HS-27A (cell line): ENCODE measurements at places on chromosomes 11 and 22.
A peak's percentile ranks its signal among the peaks of the same experiment; 100 is the strongest.

- no peak for DNase-seq
Measured at GRCh38 chr11:27395556-27396258, 32.7 kb upstream of the CCDC34 start.

DNA sequence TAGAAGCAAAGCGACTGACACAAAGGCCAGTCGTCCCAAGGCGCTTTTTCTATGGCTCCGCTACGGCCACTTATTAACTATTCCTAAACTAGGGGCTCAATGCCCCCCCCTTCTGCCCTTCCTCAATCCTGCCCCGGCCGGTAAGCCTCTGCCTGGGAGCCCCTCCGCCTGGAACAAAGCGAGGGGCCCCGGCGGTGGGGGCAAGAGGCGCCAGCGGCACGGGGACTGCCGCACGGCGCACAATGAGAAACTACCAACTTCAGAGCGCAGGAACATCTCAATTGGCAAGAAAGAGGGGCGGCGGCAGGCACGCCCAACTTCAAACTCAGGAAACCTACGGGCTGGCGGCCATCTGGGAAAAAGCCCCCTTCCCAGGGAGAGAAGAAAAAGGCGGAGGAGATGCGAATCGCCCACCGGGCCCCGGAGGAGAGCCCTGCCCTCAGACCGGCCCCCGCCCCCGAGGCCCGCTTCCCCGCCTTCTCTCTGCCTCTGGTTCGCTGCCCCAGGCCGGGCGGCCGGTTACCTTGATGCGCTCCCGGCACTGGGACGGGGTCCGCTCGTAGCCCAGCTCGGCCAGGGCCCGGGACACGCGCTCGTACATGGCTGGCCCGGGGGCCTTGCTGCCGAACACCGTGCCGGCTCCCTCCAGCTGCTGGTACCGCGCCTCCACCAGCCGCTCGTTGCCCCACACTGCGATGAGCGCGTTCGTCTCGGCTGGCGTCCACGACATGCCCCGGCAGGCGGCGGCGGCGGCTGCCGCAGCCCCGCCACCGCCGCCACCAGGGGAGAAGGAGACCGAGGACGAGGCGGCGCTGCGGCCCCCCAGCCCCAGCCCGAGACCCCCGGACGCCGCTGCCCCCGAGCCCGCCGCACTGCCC, 619 bp downstream of the MSANTD2 start:
- no peak for DNase-seq

DNA sequence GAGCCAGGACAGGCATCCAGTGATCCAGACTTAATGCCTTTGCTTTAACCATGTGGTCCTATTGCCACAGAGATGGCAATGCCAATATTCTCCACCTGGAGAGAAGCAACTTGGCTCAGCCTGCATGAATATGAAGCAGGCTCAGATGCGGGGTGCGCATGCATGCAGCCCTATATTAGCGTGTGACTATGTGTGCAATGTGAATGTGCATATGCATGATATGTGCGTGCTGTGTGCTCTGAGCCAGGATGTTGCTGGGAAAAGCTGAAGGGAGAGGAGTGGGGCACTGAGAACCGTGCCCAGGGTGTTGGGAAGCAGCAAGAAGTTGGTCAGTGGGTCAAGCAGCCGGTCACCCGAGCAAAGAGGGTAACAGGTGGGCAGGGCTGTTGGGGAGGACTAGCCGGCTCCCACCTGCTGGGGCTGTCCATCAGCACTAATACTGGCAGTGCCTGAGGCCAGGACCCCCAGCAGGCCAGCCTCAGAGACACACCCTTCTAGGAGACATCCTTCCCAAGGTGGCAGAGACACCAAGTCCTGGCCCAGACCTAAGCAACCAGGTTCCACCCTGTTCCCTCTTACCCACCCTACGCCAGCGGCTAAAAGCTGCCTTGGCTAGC, 24.8 kb upstream of the MYOD1 start:
- DNase-seq, result no peak

- DNase-seq, result no peak
Measured at GRCh38 chr11:61715867-61716266, 35.7 kb downstream of the DAGLA start.

- DNase-seq, result no peak
Measured at GRCh38 chr11:101442936-101443521, 140.8 kb downstream of the TRPC6 start.

DNA sequence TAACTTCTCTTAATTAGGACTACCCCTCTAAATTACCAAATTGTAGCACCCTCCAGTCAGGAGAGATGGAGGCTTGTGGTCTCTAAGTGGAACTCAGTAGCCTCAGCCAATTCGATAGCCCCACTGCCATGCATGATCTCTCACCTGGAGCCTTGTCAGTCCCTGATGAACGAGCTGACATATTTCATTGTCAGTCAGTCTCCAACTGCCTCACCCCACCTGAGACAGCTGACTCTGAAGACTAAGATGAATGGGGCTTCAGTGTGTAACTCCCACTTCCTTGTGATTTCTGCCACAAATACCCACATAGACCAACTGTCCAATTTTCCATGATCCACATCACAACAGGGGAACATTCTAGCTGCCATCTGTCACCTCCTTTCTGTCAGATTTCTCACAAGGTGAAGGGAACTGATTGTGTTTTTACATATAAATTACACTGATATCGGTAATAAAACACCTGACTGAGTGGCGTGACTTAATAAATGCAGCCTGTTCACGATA, 206.5 kb downstream of the FAM181B start:
- DNase-seq, result no peak

- no peak for DNase-seq
Measured at GRCh38 chr11:115493488-115493887, 10.7 kb downstream of the CADM1 start.

DNA sequence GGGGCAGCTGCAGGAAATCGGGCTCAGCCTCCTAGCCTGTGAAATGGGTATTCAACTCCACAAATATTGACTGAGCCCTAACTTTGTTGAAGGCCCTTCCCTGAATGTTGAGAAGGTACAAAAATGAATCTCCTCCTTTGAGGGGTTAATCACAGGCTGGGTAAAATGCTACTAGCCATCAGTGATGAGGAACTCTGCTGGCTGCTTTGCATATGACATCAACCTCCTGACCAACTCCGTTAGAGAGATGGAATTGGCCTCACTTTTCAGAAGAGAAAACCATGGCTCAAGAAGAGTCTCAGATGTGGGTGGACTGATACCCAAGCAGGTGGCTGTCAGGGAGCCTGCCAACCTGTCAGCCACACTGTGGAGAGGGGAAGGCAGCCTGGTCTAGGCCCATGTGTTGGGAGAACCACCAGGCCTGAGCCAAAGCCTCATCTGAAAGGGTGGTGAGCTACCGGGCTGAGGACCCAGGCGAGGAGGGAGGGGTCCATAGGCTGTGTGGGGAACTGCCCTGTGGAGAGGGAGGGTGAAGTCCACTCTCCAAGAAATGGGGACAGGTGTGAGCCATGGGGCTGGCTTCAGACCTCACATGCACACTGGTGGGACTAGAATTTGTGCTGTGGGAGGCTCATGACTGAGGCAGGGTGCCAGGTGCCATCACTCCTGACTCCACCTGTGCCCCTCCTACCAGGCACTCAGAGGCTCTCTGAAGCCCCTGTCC, 11.8 kb downstream of the CDCA5 start:
- no peak for DNase-seq

- DNase-seq, result no peak
Measured at GRCh38 chr22:41021061-41021612, 70.0 kb downstream of the RBX1 start.

DNA sequence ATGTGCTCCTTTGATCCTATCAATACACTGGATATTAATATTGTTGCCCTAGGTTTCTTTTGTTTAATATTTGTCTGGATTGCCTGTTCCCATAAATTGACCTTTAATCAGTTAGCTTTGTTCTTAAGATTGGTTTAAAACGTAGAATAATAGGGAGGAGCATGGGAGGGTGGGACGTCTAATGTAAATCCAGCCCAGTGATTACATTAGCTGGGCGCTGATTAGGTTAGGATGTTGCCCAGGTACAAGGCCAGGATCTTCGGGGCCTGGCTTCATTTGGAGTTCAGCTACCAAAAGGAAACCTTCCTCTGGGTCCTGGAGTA, at the start of gene SRSF8:
Gene SRSF8, plus strand, starts transcription at position 204 of the 323 bp plus-strand sequence. CDS start 308 bp downstream, outside the sequence.
- peak; percentile 14 for DNase-seq

- DNase-seq, result no peak
Measured at GRCh38 chr11:8746331-8746974, 63.9 kb downstream of the RPL27A start.

GRCh38 chr22:21709688-21710087, 25.9 kb downstream of the YPEL1 start:
- DNase-seq, result no peak

- no peak for DNase-seq
Measured at GRCh38 chr22:43008921-43009320, 6.0 kb downstream of the PACSIN2 start.

GRCh38 chr22:23212061-23213021, 32.0 kb downstream of the BCR start:
- no peak for DNase-seq

DNA sequence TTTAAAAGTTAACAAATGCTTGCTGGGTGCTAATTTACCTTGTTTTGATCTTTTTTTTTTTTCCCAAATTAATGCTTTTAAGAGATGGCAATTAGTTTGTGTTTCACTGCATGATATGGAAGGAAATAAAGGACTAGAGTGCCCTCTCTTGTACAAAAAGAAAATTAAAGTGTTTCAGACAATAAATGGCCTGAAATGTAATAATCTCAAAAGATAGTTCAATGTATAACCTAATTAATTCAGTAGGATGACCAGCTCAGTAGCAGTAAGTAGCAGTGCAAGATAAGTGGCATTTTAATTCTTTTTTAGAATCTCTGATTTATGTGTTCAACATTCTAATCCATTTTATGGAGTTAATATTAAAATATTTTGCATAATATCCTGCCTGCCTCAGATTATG, 39.9 kb upstream of the MYO18B start:
- DNase-seq, result no peak

GRCh38 chr11:33110083-33110482, 51.2 kb downstream of the CSTF3 start:
- DNase-seq, result no peak

- DNase-seq, result no peak
Measured at GRCh38 chr22:39269095-39269790, 24.5 kb upstream of the PDGFB start.

GRCh38 chr11:134762248-134763029, 350.4 kb upstream of the B3GAT1 start:
- no peak for DNase-seq

GRCh38 chr11:8283100-8283464, 19.4 kb upstream of the LMO1 start:
- DNase-seq, result no peak

- DNase-seq, result no peak
Measured at GRCh38 chr11:31782257-31782656, 28.9 kb downstream of the PAX6 start.

DNA sequence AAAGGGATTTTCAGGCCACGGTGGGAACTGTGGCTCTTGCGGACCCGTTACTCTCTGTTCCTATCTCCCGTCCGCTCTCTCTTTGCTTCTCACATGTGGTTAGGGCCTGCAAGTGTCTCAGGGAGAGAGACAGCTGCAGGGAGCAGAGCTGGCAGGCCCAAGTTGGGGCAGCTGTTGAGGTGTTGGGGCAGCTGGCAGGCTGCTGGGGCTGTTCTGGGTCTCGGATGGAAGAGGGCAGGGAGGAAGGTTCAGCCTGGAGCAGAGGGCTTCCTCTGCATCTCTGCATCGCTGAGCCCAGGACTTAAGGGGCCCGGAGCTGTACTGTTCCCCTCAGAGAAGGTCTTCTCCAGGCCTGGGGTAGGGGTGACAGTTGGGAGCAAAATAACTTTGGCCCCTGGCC, 2.6 kb upstream of the CNIH2 start:
- DNase-seq, result no peak

- DNase-seq, result no peak
Measured at GRCh38 chr22:31923136-31923535, 21.2 kb upstream of the YWHAH start.
